ENCODE measurements at places on chromosomes 3 and 15.

GRCh38 chr15:29135309-29135657 is 134.3 kb downstream of the NSMCE3 start:
- no peak for DNase-seq

DNA sequence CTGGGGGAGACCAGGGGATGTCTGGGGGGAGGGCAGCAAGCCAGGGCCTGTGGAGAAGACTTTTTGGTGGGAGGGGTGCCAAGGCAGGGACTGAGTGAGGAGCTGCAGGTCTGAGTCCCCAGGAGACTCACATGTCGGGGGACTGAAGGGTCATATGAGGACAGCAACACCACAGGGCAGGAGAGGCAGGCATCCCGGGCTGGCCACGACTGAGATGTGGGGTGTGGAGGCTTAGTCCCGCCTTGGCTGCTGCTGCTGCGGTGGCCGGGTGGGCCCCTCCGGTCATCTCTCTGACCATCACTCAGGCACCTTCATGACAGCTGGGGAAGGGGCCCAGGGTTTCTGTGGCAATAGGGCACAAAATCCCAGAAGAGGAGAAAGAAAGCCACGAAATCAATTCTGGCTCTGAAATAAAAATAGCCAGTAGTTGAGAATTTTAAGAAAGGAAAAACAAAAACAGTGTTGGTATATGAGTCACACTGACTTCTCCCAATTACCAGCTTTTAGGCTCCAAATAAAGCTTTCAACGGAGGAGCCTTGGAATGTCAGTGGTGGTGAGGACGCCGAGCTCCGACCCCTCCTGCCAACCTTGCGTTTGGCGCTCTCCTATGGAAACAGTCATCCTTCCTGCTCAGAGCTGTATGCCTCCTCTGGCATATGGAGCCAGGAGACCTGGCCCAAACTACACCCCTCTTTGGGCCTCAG is 52.9 kb upstream of the ITGA11 start:
- DNase-seq, result no peak

DNA sequence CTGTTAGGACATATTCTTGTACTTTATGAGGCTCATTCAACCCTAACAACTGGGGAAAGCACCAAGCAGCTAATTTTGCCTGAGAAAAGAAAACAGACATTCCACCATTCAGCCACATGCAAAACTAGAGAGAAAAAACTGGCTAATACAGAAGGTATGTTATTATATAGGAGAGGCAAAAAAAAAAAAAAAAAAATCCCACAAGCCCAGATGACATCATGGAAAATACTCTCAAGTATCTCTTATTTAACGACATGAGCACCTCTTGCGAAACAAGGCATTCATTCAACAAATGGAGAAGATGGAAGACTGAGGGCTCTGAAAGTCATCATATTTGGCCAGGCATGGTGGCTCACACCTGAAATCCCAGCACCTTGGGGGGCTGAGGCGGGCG is 61.5 kb downstream of the PRICKLE2 start:
- DNase-seq, result no peak

GRCh38 chr15:27231811-27232210 is 260.8 kb downstream of the GABRG3 start:
- no peak for DNase-seq

GRCh38 chr15:37038716-37039106 is 61.6 kb downstream of the MEIS2 start:
- DNase-seq, result no peak

DNA sequence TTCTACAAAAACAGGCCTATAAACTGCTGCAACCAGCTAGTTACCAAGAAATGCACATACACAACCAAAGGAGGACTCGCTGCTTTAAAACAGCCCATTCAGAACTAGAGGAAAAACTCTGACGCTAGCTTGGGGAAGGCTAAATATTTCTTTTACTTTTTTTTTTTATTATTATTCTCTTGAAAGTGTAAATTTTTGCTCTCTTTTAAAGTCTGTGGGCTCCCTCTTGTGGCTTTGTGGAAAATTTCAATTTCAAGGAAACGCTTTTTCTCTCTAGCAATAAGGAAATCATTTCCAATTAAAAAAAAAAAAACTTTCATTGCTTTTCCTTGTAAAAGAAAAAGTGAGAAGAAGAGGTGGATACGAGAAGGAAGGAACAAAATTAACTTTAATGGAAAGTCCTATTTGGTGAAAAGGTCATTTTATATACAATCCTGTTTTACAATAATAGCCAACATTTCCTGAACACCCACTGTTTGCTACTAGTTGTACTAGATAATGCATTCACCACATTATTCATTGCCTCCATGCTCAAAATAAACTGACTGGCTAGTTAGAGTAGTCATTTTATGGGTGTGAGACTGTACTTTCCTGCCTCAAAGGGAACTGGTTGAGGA is 51.2 kb upstream of the SAMMSON start:
- DNase-seq, result no peak

DNA sequence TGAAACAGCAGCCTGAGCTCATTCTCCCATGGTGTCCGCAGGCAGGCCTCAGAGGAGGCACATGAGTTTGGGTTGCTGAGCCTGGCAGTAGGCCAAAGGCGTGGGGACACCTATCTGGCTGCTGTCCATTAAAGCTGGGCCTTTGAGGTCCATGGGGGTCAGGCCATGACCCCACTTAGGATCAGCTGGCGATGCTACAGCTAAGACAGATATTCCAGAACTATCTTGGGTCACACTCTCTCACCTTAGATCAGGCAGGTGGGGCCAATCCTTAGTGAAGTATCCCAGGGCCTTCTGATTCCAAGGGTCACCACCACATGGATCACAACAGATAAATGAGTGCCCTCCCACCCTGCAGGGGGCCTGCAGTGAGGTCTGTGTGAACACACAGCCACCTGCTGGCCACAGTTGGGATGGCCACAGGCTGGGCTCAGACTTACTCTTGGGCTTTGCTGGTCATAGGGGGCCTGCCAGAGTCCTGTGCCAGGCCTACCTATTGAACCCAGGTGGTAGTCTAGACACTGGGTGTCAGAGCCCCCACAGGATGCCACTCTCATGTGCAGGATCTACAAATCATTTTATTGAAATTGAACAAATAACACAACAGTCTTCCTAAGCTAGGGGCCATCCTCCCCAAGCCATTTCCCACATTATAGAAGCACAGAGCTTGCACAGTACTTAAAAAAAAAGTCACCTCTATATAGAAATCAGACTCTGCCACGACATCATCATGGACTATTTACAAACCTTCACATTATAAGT is 2.0 kb upstream of the HYAL2 start:
- DNase-seq, result no peak

DNA sequence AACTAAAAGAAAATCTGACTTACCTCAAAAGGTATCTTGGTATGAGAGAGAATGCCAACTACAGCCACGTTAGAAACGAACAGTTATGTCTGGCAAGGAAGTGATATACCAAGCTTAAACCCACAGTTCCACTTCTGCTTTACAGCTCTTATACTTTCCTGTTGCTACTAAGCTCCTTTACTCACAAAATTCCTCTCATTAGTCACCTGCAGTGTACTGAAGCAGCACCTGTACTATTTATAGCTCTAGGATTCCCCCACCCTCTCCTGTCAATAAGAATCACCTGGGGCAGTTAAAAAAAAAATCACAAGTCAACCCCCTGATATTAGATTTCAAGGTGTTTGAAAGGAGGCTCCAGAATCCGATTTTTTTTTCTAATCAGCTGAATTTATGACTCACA is 2.9 kb upstream of the TMEM266 start:
- no peak for DNase-seq

GRCh38 chr15:98503970-98504369 is 144.4 kb upstream of the IGF1R start:
- DNase-seq, result no peak

DNA sequence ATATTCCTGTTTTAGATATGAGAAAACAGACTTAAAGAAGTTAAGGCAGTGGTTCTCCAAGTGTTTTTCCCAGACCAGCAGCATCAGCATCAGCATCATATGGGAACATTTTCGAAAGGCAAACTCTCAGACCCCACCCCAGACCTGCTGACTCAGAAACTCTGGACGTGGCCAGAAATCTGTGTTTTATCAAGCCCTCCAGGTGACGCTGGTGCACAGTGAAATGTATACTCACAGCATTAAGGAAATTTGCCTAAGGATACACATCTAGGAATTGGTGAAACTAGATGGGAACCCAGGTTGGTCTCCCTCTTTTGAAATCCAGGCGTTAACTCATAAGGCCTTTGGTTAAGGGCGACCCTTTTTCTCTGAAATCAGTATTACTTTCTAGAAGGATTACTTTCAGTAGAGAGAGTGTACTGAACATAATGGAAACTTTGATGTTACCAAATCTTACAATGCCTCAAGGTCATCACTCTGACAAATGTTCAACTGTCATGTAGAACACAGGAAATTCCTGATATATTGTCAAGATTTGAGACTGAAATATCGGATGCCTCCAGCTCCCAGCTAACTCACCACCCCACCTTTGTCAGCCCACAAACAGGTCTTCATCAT is 910.2 kb downstream of the ROBO1 start:
- DNase-seq, result no peak

GRCh38 chr3:130465521-130465920 is 51.5 kb upstream of the COL6A6 start:
- DNase-seq, result no peak

GRCh38 chr3:141368062-141368924 is at the start of gene ZBTB38:
ZBTB38 (plus strand) TSS chr3:141368504; CDS start chr3:141442389, 73,885 bp downstream.
- no peak for DNase-seq

- DNase-seq, result no peak
Observed at GRCh38 chr3:160822936-160823335, 66.9 kb downstream of the PPM1L start.

- no peak for DNase-seq
Observed at GRCh38 chr3:194688200-194688740, 2.6 kb downstream of the FAM43A start.

DNA sequence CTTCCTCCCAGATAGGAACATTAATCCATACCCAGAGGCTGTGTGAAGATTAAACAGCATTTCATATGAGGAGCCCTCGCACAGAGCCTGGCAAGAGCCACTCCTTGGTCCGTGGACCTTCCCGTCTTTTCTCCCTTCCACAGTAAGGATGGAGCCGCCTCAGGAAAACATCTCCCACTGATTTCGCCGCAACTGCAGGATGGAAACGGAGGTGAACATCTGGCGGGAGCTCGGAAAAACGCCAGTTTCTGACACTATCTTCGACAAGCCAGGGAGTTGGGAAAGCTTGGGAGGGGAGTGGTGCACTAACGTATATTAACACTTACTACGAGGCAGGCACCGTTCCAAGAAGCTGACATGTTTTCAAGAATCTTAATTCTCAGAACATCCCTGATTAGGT is 157.9 kb downstream of the XXYLT1 start:
- no peak for DNase-seq

DNA sequence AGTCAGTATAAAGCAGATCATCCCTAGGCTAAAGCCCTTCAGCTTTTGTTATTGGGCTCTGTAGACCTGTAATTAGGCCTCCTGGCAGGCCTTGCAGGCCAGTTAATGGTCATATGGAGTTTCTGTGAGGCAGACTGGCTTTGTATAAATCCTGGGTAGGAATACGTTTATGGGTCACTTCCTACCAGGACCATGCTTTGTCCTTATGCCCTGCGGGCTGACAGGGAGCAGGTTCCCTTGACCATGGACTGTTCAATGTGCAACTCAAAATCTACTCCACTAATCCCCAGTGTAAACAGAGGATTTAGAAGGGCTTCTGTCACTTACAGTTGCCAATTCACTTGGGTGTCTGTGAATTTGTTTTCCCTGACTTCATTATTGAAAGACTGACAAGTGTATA is 202.7 kb upstream of the MLF1 start:
- no peak for DNase-seq

GRCh38 chr3:39325236-39325635 is 4.3 kb upstream of the CCR8 start:
- DNase-seq, result no peak

GRCh38 chr15:65383456-65383855 is 5.7 kb upstream of the IGDCC3 start:
- DNase-seq, result no peak

DNA sequence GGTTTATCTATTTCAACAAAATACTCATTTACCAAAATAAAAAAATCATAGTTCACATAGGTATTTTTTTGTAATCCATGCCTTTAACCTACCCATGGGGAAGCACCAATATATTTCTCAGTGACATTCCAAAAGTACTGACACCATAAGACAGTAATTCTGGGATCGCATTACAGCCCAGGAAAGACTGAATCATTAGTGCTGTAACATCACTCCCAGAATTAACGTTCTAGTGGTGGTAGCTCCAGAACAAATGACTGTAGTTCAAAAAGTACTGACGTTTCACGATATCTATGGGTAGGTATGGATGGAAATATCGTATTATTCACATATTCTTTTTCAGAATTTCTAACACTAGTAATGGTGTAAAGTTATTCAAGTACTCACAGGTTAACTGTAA is 54.3 kb upstream of the NEK10 start:
- DNase-seq, result no peak

DNA sequence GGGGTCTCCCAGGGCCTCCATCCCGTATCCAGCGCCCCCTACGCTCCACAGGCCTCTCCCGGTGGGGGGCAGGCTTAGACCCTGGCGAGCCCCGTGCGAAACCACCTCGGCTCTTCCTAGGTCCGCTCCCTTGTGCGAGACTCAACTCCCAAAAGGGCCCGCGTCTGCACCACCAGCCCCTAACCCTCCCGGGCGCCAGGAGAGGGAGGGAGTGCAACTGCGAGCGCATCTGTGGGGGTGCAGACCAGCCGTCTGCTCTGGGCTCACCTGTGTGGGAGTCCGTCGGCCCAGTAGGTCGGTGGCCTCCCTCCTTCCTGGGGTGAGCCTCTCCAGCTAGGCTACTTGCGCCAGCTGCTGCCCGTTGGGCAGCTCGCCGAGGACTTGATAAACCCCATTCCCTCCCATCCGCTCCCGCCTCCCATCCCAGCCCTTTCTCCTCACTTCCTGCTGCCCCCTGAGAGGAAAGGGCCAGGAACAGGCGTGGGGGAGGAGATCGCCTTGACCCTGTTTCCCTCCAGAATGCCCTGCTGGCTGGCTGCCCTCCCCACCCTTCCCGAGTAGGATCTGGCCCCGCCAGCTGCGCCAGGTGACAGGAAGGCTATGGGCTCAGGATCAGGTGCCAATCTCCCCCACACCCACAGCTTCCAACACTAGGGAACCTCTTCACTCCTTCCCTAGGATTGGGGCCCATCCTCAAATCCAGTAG is at the start of gene HYAL2:
Gene HYAL2, minus strand, starts transcription at position 360 of the 706 bp plus-strand sequence. CDS start 2,256 bp downstream, outside the sequence.
- DNase-seq, result no peak

DNA sequence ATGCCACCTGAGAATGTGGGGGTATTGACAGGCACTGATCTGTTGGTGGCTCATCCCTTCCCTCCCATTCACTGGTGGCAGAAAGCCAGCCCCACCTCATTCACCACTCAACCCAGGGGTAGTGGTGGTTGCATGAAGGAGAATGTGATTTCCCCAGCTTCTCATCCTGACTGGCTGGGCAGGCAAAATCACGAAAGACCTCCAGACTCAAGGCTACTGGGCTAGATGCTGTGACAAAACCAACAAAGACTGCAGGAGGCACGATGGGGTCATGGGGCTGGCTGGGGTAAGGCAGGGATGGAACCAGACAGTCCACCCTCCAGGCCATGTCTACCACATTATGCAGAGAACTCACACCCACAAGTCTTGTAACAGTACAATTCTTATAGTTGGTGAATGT is 33.9 kb downstream of the FSTL1 start:
- DNase-seq, result no peak

GRCh38 chr15:22262613-22263020 is 182.3 kb downstream of the OR4M2 start:
- DNase-seq, result no peak

GRCh38 chr3:177150970-177151627 is 46.2 kb downstream of the TBL1XR1 start:
- DNase-seq, result peak; percentile 29

- no peak for DNase-seq
Observed at GRCh38 chr3:21531909-21532308, 219.1 kb downstream of the ZNF385D start.

Data from activated CD4-positive, alpha-beta T cell treated with anti-CD3 and anti-CD28 coated beads, Interleukin-2, amount 50 U/mL, for 24 hours (primary cell).